T-helper 17 cell (primary cell): ENCODE measurements at places on chromosomes 7 and 10.

GRCh38 chr10:27660711-27661110 is 84.9 kb downstream of the MKX start:
- DNase-seq = no peak

DNA sequence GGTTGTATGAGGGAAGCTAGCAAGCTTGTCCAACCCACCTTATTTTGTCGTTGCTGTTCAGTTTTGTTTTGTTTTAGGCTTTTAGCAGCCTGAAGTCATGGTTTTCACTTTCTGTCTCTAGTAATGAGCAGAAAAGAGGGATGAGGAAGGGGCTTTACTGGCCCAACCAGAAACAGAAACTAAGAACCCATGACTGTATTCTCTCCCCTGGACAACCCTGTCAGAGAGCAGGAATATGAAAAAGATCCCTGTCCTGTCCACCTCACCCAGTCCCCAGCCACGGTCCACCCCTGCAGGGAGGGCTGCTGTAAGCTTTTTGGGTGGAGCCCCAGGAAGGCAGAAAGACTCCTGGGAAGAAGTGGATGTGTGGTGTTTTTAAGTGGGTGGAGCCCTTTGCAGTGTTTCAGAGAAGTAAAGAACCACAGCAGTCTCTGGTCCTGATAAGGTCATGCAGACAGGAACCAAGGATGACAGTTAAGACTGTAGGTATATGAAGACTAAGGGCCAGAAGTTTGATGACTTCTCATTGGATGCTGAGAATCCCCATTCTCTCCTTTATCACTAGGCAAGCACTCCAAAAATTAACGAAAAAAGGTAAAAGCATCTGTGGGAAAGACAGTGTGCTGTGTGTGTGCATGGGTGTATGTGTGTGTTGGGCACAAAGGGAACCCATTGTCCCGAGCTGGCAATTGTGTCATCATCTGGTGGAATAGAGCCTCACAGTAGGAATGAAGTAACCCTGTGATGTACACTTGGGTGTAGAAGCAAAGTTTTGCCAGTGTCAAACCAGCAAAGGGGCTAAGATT is 13.8 kb downstream of the MRPL32 start:
- DNase-seq = no peak

- DNase-seq = no peak
These were observed 1.2 kb upstream of the ITGB1 start for GRCh38 chr10:32959006-32959920.

GRCh38 chr10:61357687-61358086 is 95.5 kb downstream of the TMEM26 start:
- DNase-seq = no peak

GRCh38 chr10:60148266-60148840 is 241.3 kb downstream of the ANK3 start:
- DNase-seq = no peak

DNA sequence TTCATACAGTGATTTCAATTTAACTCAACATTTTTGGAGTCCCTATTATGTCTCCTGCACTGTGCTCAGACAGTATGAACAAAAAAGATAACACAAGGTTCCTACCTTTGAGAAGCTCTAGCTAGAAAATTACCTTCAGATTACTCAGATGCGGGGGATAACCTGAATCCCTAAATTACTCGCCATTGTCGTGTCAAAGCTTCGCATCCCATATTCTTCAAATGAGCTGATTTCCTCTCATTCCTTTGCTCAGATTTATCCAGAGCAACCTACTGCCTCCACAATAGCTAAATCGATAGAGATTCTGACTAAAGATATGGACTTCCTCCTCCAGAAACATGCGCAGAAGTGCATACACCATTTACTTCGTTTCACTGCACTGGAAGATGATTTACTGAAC is 42.6 kb downstream of the ZNF800 start:
- no peak for DNase-seq

DNA sequence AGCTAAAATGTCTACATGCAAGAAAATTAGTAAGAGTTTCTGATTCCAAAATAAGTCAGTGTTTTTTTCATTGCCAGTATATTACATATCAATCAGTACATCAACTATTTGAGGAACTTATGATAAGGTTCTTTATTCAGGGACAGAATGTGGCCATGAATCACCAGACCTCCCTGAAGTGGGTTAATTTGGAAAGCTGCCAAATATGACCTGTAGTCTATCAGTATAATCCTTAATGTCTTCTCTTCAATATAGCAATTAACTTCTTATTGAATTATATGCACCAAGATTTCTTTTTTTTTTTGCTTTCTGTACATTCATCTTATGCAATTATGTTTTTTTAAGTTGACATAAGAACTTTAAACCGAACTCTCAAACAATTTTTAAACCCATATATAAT is 714.5 kb upstream of the POT1 start:
- DNase-seq = no peak

GRCh38 chr7:44897309-44897708 is 12.0 kb upstream of the PURB start:
- DNase-seq = no peak

GRCh38 chr10:100119726-100120125 is 38.1 kb upstream of the CPN1 start:
- no peak for DNase-seq
